H4 (cell line): ENCODE measurements at places on chromosomes 16 and 17.

GRCh38 chr16:8502446-8502845 is 87.9 kb downstream of the TMEM114 start:
- DNase-seq: no peak

DNA sequence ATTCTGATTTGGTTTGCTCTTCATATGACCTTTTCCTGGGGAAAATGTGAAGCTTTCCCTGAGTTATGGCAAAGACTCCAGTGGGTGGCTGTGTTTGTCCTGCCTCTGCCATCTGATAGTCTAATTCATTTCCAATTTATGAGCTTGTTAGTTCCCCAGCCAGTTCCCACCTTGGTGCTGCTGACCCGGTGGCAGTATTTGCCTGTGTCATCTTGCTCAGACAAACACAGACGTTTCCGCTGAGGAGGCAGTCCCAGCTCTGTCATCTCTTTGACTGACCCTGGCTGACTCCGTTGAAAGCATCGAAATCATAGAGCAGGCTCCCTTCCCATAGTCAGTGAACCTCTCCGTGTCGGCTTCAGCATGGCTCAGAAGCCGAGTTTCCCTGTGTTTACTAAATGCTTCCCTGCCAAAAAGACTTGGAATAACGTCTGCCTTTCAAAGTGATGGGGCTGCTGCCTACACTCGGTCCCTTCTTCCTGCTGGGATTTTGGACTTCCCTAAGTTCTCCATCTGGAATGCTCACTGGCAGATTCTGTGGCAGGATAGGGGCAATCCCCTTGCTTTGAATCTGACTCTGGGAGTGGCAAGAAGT is 538.3 kb downstream of the NPIPA7 start:
- no peak for DNase-seq

GRCh38 chr16:86074651-86075487 is 175.9 kb downstream of the IRF8 start:
- peak; percentile 71 for DNase-seq

- DNase-seq: no peak
Measured at GRCh38 chr16:70568601-70569237, 45.1 kb downstream of the SF3B3 start.

- peak; percentile 96 for DNase-seq
Measured at GRCh38 chr17:73231841-73232586, 29.7 kb downstream of the CPSF4L start.

- DNase-seq: no peak
Measured at GRCh38 chr17:28170771-28171170, 128.3 kb downstream of the NLK start.

DNA sequence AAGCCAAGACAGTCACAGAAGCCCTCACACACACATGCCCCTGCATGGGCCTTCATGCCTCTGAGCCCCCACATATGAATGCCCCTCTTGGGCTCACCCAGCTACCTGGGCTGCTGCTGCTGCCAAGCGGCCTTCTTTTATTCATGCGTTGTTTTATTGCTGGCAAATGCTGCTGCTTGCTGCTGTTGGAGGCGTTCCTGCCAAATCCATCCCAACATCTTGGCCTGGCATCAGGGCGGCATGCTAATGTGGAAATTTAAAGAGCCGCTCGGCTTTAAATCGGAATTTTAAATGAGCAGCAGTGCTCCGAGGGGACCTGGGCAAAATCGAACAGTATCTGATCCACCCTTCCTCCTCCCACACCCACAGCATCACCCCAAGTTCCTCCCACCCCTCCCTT is 39.0 kb downstream of the NEUROD2 start:
- no peak for DNase-seq

GRCh38 chr17:10198509-10199249 is at the start of gene GAS7:
GAS7 (minus strand) TSS chr17:10198606.
- no peak for DNase-seq

DNA sequence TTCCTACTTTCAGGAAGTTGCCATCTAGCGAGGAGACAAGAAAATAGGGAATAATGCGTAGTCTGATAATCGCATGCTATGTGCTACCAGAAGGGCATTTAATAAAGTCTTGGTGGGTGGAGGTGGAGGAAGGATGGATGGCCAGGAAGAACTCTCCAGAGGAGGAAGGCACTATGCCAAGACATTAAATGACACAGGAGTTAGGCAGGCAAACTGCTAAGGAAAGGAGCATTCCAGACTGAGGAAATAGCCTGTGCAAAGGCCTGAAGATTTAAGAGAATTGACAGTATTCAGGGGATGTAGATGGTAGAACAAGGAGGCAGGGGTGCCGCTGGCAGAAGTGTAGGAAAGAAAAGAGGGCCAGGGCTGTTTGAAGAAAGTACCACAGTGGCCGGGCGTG is 19.3 kb upstream of the ARHGAP44 start:
- DNase-seq: no peak

DNA sequence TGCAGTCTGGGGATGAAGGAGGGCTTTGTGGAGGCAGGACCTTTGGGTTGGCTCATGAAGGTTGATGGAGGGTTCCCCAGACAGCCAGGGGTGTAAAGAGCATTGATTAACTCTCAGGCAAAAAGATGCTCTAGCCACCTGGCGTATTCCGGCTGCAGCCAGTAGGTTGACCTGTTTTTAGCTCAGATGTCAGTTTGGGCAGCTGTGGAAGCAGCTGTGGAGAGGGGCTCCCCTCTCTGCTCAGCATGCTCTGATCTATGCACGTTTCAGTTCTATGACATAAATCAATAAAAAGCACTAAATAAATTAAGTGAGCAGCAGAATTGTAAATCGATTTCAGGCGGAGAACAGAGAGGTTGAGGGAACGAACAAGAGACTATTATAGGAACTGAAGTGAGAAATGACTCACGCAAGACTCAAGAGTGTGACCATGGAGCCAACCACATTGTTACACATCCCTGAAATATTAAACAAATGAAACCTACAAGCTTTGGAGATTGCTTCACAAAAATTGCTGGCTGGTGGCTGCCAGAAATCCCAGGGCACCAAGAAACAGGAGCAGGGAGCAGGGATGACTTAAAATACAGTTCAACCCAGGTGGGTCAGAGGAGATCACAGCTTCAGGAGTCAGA is 111.9 kb downstream of the GSG1L start:
- no peak for DNase-seq

- DNase-seq: no peak
Measured at GRCh38 chr16:5768445-5768844, 670.9 kb upstream of the EEF2KMT start.

GRCh38 chr17:79899584-79899983 is 60.3 kb upstream of the CBX4 start:
- no peak for DNase-seq

- DNase-seq: no peak
Measured at GRCh38 chr17:72397687-72398086, 276.9 kb downstream of the SOX9 start.

DNA sequence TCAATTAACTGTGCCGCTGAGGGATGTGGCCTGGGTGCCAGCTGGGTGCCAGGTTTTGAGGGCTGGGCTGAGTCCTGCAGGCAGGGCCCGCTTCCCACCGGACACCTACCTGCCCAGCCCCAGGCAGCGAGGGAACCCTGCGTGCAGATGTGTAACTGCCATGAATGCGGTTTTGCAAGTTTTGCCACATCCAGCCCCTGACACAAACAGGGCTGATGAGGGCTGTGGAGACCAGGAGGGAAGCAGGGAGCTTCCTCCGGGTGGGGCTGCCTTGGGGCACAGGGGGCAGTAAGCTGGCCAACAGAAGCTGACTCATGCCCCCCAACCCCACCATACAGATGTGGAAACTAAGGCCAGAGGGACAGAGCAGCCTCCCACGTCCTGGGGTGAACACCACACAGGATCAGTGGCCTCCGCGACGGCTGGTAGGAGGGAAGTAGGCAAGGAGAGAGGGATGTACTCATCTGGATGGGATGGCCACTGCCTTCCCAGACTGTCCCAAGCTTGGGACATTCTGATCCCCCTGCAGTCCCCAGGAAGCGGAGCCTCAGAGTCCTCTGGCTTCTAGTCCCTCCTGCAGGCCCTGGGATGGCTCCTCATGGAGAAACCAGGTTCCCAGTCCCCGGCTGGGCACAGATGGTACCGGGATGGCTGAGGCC is 1.6 kb downstream of the UBALD1 start:
- DNase-seq: no peak

- no peak for DNase-seq
Measured at GRCh38 chr17:71666047-71666446, 454.8 kb upstream of the SOX9 start.

- no peak for DNase-seq
Measured at GRCh38 chr16:73199214-73199613, 151.3 kb upstream of the ZFHX3 start.
